Hematopoietic multipotent progenitor cell (in vitro differentiated cells): ENCODE measurements at places on chromosomes 16 and 17.

- DNase-seq = no peak
Observed at GRCh38 chr16:66872559-66872942, 7.8 kb upstream of the PDP2 start.

DNA sequence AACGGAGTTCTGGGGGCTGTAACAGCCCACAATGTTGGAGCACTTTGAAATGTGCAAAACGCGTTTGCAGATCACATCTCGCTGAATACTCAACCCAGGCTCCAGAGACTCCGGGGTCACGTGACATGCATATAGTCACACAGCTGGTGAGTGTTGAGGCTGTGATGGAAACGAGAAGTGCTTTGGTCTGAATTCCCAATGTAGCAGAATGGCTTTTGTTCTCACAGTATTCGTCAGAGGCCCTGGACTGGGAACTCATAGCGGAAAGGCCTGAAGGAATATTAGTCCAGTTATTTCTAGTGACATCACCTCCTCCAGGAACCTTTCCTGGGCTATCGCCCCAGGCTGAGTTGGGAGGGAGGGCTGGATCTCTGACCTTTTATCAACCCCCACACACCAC is 95.8 kb upstream of the CRHR1 start:
- DNase-seq = no peak

DNA sequence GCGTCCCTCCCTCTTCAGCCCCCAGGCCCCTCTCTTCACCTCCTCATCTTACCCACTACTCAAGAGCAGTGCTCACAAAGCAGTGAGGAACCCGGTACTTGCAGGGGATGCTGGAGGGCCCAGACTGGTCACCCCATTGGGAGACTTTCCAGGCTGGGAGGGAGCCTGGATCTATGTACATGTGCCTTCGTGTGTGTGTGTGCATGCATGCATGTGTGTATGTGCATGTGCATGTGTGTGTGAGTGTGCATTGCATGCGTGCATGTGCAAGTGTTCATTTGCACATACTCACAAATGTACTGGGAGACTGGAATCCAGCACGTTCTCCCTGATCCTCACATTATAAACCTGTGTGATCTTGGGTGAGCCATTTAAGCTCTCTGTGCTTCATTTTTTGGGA is 696.0 kb upstream of the EEF2KMT start:
- DNase-seq = no peak

DNA sequence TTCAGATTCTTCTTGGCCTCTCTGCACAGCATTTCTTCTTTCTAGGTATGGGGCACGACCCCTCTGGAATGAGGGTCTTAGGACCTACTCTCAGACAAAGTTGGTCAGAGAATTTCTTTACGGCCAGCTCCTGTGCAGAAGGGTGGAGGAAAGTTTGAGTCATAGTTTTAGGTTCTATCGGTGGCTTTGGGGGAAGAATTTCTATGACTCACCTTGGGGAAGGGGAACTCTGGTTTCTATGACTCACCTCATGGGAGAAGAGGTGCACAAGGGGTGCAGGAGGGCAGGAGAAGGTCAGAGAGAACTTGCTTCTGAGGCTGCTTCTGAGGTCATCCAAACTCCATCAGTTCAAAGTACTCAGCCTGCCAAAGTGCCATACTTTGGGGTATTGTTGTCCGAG is 2.5 kb upstream of the ABCC12 start:
- DNase-seq = peak; percentile 42

GRCh38 chr16:73285436-73286201 is 237.7 kb upstream of the ZFHX3 start:
- DNase-seq = no peak

GRCh38 chr17:9022573-9023391 is 1.5 kb downstream of the NTN1 start:
- peak; percentile 42 for DNase-seq

DNA sequence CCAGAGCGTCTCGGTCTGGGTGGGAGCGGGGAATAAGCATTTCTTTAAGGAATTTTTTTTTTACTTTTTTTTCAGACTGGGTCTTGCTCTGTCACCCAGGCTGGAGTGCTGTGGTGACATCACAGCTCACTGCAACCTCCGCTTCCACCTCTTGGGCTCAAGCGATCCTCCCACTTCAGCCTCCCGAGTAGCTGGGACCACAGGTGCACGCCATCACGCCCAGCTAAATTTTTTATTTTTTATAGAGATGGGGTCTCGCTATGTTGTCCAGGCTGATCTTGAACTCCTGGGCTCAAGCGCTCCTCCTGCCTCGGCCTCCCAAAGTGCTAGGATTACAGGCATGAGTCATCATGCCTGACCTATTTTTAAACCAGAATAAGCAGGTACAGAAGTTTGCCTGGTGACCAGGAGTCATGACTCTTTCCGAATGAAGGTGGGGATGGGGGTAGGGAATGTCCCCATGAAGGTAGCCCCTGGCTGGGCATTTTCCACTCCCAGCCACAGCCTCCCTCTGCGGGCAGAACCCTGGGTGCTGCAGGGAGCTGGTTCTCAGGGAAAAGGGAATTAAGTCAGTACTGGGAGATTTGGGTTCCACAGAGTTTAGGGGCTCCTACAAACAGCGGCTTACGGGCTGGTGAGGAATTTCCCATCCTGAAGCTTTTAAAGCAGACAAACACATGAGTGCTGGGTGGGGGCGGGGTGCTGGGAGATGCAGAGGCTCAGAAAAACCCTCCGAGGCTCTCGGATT is 48.3 kb downstream of the TBC1D16 start:
- no peak for DNase-seq

- peak; percentile 14 for DNase-seq
Observed at GRCh38 chr16:71214746-71215381, 15.7 kb downstream of the HYDIN start.

DNA sequence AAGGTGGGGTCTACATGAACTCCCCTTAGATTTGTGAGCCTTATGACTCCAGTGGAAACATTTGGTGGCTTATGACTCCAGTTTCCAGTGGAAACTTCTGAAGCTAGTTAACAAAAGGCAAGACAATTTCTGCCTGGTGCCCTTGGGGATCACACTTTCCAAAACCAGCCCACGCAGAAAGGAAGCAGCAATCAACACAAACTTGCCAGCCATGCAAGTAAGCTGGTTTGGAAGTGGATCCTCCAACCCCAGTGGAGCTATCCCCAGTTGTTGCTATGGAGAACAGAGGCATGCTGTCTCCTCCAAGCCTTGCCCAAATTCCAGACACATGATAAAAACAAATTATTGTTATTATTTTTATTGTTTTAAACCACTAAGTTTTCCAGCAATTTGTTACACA is 130.9 kb downstream of the CDH11 start:
- DNase-seq = no peak

- peak; percentile 80 for DNase-seq
Observed at GRCh38 chr17:59105852-59106462, 723 bp downstream of the TRIM37 start.

DNA sequence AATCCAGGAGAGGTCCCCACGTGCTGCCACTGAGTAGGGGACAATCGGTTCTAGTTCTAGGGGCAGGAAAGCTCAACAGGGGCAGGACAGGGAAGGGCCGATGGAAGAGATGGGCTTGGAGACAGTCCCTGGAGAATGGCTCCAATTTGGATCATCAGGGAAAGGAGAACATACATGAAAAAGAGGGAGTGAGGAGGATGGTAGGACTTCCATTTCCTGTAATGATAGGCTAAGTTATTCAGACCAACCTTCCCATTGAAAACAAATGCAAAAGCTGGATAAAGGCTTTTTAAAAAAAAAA is 20.4 kb upstream of the GPATCH8 start:
- DNase-seq = no peak

DNA sequence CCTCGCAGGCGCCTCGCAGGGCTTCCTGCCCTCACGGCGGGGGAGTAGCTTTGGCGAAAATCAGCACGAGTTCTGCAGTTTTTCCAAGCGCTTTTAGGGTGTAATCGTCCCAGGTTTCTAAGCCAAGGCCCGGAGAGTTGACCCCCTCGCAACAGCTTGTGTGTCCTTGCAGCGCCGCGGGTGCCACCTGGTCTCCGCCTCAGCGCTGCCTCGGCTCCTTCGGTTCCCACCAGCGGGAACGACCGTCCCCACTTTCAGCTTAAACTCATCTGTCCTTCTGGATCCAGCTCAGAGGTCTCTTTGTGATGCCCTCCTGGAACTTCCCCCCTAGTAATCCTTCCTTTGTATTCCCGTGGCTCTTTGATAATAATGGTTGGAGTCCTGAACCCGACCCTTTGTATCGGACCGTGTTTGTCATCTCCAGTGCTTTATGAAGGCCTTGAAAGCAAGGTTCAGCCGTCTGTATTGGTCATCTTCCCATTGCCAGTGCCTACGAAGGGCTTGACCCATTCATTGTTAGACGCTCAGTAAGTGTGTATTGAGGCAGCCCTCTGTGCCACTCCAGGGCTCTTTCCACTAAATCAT is 858 bp upstream of the SMARCE1 start:
- no peak for DNase-seq
